ENCODE measurements at places on chromosomes 7 and 10.

- no peak for DNase-seq
Observed at GRCh38 chr10:24891823-24892222, 60.6 kb downstream of the PRTFDC1 start.

DNA sequence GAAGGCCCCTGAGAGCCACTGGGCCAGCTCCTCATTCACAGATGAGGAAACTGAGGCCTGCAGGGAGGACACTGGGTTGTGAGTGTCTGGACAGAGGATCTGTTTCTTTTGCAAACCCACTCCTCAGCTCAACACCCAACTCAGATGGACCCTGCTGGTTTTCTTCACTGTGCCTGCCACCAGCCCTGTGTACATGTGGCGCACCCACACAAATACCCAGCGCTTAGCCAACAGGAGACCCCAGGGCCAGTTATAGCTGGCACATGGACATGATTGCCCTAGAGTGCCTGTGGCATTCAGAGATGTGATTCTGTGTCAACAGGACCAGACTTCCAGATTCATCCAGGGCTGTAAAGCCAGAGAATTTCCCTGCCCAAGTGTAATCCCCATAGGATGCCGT, 12.4 kb downstream of the PODXL start:
- DNase-seq, result no peak

- no peak for DNase-seq
Observed at GRCh38 chr7:6317797-6318438, 45.5 kb upstream of the CYTH3 start.

DNA sequence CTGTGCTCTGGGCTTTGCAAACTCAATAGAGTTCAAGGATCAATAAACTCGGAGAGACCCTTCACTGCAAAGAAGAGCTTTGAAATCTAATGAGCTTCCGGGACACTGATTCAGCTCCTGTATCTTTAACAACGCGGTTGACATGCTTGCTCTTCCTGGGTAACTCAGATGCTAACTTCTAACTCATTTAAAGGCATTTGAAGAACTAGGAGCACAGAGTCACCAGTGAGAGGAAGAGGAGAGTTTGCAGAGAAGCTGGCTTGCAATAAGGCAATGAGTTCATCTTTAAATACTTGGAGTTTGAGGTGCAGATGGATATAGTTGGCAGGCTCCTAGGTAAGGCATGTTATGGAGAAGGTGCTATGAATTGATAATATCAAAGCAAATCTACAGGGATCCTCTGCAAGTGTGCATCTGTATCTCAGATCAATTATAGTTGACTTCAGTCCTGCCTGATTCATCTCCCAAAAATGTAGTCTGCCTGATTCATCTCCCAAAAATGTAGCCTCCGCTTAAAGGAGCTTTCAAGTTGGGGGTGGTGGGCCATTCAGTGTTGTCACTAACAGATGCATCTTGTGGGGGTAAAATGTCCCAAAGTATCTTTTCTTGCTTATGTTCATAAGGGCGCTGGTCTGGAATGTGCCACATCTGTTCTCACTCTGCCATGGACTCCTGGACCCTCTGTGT, 182.5 kb upstream of the PRSS58 start:
- no peak for DNase-seq

- DNase-seq, result no peak
Observed at GRCh38 chr10:132440791-132441565, 44.0 kb downstream of the PWWP2B start.

GRCh38 chr7:5557920-5558401, 134.3 kb upstream of the TNRC18 start:
- DNase-seq, result no peak

GRCh38 chr10:91690412-91690811, 57.5 kb upstream of the PPP1R3C start:
- DNase-seq, result no peak

DNA sequence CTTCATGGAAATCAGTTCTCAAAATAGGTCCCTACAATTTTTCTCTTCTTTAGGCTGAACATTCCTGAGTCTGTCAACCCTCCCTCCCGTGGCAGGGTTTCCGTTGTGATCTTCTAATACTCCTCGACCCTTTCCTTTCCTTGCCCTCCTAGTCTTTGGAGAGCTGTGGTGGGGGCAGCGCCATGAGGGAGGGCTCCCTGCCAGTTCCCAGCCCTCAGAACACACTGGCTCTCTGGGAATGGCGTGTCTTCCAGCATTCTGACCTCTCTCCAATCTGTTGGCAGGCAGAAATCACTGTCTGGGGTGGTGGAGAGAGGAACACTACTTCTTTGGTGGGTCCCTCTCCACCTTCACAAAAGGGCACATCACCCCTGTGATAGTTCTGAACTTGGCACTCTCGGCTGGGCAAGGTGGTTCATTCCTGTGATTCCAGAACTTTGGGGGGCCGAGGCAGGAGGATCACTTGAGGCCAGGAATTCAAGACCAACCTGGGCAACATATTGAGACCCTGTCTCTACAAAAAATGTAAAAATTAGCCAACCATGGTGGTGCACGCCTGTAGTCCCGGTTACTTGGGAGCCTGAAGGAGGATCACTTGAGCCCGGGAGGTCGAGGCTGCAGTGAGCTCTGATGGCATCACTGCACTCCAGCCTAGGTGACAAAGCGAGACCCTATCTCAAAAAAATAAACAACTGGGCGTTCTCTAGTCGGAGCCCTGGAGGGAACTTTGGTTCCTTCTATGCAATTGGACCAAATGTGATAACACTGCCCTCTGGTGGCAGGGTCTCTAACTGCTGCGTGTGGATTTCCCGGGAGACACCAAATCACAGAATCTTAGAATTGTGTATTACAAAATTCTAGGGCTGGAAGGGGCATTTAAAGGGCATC, 13.1 kb upstream of the ARPC1A start:
- peak; percentile 78 for DNase-seq

DNA sequence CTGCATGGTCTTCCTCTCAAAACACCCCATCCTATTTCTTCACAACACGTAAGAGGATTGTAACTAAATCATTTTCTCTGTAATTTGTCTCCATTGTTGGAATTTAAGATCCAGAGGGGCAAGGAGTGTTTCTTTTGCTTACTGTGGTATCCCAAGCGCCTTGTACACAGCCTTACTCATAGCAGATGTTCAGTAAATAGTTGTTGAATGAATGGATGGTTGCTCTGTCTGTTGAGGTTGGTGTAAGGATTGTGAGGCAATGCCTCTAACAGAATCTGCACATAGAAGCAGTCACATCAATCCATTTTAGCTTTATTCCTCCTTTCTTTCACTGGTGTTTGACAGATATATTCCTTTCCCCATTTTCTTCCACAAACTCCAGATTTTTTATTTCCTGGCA, 90.1 kb downstream of the ZNF365 start:
- no peak for DNase-seq

GRCh38 chr10:44968091-44968490, 8.5 kb downstream of the RASSF4 start:
- DNase-seq, result no peak

GRCh38 chr7:28474282-28474638, 61.9 kb downstream of the CREB5 start:
- no peak for DNase-seq

All from CD4-positive, alpha-beta T cell treated with Interleukin-6 for 4 hours (primary cell).